Activated naive CD4-positive, alpha-beta T cell treated with anti-CD3 and anti-CD28 coated beads, Interleukin-2, amount 50 U/mL, for 72 hours (primary cell): ENCODE measurements at places on chromosomes 3 and 15.

DNA sequence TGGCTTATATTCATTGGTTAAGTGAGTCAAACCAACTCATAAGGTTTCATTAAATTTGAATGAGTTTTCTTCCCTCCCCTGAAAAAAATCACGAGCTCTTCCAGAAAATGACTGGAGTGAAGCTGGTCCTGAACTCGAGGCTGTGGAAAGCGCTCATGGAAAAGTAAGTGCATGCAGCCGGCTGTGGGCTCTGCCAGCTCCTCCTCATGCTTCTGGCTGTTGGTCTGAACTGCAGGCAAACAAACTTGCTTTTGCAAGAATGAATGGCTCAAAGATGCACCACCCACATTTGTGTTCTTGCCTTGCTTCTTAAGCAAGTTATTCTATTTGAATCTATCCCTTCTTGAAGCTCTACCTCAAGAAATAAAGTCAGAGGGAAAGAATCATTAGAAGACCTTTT, 6.2 kb downstream of the ETV5 start:
- no peak for DNase-seq

GRCh38 chr15:91482799-91483198, 370.7 kb upstream of the SLCO3A1 start:
- DNase-seq: no peak

- peak; percentile 0 for DNase-seq
Observed at GRCh38 chr3:13707456-13707855, 158.5 kb downstream of the FBLN2 start.

GRCh38 chr15:45914425-45914824, 279.6 kb downstream of the SQOR start:
- no peak for DNase-seq

DNA sequence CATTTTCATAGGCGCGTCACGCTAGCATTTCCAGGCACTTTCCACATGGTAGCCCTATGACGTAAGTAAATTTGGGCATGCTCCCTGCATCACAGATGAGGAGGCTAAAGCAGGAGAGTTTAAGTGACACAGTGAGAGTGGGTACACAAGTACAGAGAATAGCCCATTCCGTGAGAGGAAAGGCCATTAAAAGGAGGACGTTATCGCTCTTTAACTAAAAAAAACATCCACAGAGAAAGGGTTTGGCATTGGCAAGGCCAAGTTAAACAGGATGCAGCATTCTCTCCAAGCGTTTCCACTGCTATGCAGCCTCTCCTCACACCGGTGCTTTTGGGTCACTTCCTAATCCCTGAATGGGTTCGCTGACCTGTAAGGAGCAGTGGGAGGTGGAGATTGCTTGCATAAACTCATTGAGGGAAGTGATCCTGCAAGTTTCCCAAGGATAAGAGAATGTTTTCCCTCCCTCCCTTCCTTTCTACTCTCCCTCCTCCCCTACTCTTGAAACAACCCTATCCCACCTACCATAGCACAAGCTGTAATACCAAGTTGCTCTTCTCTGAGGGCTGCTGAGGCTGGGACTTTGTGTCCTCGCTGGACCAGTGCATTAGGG, 147.7 kb downstream of the VGLL4 start:
- DNase-seq: no peak

- no peak for DNase-seq
Observed at GRCh38 chr3:27521872-27522265, 37.7 kb upstream of the SLC4A7 start.

DNA sequence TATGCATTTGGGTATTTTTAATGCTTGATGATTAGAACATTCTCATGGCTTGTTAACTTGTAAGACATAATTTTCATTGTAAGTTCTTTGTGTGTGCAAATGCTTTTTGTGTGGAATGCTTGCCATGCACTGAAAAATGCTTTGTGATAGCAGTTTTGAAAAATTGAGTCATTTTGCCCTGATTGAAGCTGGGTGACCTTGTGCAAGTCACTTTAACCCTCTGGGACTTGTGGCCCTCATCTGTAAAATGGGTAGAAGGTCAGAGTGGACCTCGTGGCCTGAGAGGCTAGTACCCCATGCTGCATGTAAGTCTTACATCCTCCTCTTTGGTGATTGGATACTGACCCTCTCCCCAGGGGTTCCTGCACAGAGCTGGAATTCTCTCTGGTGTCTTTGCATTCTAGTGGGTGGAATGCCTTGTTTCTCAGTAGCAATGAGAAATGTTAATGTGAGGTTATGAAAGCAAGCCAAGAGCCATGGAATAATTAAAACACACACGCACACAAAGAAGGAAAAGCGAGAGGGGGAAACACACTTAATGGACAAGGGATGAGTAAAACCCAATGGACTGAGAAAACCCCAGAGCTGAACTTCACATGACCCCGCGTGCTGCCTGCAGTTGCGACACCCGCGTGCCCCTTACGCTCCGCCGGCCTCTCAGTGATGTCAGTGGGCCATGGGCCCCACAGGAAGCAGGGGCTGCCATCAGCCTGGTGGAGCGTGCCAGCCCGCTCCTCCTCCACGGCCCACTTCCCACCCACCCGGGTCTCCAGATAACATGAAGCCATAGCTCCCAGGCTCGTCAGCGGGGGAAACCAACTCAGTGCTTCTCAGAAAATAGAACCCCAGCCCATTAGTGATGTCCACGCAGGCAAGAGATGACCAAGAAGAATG, 44.0 kb downstream of the SMAD3 start:
- no peak for DNase-seq

GRCh38 chr3:151219056-151219455, 16.0 kb upstream of the GPR171 start:
- DNase-seq: no peak

DNA sequence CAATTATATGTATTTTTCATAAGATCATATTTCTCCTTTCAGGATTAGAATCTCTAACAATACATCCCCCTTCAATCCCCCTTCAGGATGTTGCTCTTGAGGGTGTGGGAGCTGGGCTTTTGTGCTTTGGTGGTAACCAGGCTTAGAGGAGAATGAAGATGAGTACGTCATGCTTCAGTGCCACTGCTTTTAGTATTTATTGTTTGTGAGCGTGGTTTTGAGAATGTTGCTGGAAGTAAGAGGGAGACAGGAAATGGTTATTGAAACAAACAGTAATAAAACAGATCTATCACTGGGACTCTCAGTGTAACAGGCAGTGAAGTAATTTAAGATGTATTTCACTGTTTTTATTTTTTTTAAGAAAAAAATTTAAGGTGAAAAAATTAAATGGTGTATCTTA, 35.3 kb downstream of the GBE1 start:
- no peak for DNase-seq

GRCh38 chr3:9721700-9722060, 9.9 kb upstream of the BRPF1 start:
- no peak for DNase-seq

DNA sequence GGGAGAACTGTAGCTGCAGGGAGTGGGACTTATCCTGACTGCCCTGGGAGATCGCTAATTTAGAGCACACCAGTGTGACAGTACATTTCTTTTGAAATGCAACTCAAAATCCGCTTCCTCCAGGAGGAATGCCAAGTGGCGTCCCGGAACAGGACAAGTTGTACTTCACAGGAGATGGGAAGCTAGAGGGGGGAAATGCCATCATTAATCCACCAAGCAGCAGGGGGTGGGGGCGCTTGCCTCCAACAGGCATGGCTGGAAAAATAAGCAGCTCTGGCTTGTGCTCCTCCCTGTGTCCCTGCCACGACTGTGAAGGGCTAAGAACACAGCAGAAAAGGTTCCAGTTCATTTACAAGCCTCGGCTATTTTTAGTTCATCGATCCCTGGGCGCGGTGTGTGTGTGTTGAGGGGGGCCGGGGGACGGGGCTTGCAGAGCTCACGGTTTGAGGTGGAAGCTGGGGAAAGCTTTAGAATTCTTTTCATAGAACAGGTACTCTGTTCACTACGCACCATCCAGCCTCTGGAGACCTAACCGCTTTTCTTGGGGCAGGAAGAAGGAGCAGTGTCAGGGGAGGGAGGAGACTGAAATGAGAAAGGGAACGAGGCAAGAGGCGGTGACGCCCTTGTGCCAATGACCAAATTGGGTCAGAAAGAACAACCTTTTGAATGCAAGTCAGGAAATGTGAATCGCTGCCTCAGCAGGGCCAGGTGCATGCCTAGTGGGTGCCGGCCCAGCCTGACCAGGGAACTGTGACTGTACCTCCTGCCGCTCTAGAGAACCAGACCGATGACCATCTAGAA, 51.8 kb upstream of the DGKG start:
- peak; percentile 27 for DNase-seq

DNA sequence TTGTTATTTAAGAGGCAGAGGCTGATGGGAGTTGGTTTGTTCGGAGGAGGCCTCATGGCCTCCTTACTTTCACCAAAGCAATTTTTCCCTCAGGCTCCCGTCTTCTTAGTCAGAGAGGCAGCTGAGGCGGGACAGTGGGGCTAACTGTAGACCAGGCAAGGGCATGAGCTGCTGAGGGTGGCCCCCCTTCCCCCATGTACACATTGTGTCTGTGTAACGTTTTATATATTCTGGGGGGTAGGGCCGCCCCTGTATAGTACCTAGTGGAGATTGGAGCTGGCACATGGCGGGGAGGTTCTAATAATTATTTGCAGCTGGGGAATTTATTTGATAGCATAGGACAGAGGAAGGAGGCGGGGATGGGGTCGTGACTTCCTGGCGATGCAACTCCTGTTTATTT, 35.1 kb downstream of the NGRN start:
- no peak for DNase-seq

DNA sequence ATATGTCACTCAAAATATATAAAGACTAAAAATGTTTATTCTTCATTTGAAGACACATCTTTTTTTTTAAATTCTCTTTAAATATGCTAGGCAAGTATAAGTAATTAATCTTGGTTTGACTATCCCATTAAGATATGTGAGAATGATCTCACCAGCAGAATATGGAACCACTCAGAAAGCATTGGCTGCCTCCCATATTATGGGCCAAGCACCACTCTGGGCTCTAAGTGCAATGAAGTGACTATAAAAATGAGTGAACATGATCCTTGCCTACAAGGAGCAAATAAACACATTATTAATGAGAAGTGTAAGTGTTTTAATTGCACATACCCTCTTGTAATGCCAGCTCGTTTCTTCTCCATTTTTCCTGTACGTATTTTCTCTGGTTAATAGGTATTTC, 328.5 kb downstream of the NAALADL2 start:
- DNase-seq: no peak

DNA sequence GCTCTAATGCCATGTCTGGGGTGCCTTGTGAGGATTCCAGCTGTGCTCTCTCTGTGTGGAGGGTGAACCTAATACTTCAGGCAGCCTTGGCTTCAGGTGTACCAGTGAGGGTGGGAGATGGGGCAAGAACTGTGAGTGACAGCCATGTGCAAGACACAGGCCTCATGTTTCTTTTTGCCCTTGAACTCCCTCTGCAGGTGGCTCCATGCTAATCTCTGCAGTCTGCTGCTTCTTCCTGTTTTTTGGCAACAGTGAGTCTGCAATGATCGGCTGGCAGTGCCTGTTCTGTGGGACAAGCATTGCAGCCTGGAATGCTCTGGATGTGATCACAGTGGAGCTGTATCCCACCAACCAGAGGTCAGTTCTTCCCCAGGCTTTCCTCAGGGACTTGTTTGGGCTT, 189.3 kb downstream of the SV2B start:
- no peak for DNase-seq

- DNase-seq: no peak
Observed at GRCh38 chr3:188299708-188300107, 145.8 kb downstream of the LPP start.

- no peak for DNase-seq
Observed at GRCh38 chr15:95041297-95041696, 809.9 kb downstream of the MCTP2 start.

GRCh38 chr15:51310064-51310463, 28.3 kb downstream of the CYP19A1 start:
- DNase-seq: no peak

DNA sequence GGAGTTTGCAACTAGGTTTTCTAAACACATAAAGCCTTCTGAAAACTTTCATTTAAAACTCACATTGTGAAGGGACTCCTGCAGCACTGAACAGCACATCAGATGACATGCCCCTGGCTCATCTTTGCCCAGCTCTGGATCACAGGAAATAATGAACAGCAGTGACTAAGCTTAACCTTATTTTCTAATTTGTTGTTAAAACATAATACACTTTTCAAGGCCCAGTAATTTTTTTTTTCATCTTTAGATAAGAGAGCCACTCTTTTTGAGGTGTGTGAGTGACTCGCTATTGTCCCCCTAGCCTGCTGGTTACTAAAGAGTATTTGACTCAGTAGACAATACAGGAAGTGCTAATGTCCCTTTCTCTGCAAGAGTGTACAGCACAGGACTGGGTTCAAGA, 204.0 kb downstream of the OSBPL10 start:
- no peak for DNase-seq

DNA sequence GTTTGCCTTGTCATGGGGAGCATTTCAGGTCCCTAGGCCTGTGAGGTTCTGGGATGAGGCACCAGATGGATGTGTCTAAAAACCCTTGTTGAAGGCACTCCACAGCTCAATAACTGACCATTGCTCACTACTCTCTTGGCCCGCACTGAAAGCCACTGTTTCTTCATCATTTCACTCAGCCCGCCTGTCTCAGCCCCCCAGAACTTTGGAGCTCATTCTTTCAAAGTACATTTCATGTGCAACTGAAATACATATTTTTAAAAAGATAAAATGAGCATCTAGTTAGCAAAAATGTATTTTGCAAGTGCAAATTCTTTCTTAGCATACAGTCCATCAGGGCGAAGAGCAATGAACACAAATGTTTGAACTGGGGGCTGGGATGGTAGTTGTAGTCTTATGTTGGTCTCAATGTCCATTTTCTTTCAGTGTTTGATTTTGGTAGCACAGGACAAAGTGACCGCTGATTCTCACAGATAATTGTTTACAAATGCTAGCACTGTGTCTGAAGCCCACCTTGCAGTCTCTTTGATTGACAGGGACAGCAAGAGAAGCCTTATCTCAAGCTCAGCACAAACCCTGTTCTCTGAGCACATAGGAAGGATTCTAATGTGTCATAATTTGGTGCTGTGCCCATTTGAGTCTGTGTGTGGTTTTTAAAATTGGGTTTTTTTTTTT, 19.6 kb downstream of the HEMK1 start:
- DNase-seq: no peak

GRCh38 chr3:33360136-33360825, 79.9 kb downstream of the UBP1 start:
- DNase-seq: no peak
